ENCODE measurements at places on chromosomes 5 and 9. TPM values are rescaled to one million over a fixed set of nuclear protein-coding genes. Genes with fewer than 3 reads are reported as not detected.

The LIFR gene
- total RNA-seq: 269 TPM

The SPEF2 gene
- 7.0 TPM for total RNA-seq

The FREM1 gene
- total RNA-seq: 3.2 TPM

The SNCAIP gene
- 4.9 TPM for total RNA-seq

The LCP2 gene
- total RNA-seq: 52.7 TPM

The SLC45A2 gene
- not detected for total RNA-seq

The PDE8B gene
- total RNA-seq: 74.8 TPM

The C6 gene
- 57.1 TPM for total RNA-seq

The SAPCD2 gene
- total RNA-seq: 0.66 TPM

The CERCAM gene
- 30.6 TPM for total RNA-seq

The ENHO gene
- not detected for total RNA-seq

The DOCK8 gene
- 27.5 TPM for total RNA-seq

The GRIA1 gene
- total RNA-seq: 0.44 TPM

The SLC46A2 gene
- total RNA-seq: not detected

The AGPAT2 gene
- total RNA-seq: 474 TPM

The SEC24A gene
- 38.5 TPM for total RNA-seq

The NTRK2 gene
- 76.5 TPM for total RNA-seq

The NUTM2G gene
- total RNA-seq: not detected

The AHRR gene
- total RNA-seq: 0.34 TPM

The TMEM252 gene
- not detected for total RNA-seq

The SLC12A7 gene
- total RNA-seq: 12.9 TPM

The PCDHGA2 gene
- 2.5 TPM for total RNA-seq

The FAM163B gene
- total RNA-seq: not detected

The TRIP13 gene
- total RNA-seq: 1.5 TPM

The FCN2 gene
- 1.3 TPM for total RNA-seq

The CDKN2B gene
- 29.8 TPM for total RNA-seq

The UGT3A1 gene
- not detected for total RNA-seq

The SYK gene
- total RNA-seq: 19.2 TPM

The TXNDC15 gene
- total RNA-seq: 66.6 TPM

The SPATA9 gene
- not detected for total RNA-seq

The KIAA1958 gene
- total RNA-seq: 2.2 TPM

The PCDHB3 gene
- total RNA-seq: 1.5 TPM

The PCDHB4 gene
- total RNA-seq: 2.8 TPM

The TLN1 gene
- 590 TPM for total RNA-seq

The LRRC19 gene
- total RNA-seq: not detected

The SHC3 gene
- total RNA-seq: 4.7 TPM

The MLANA gene
- not detected for total RNA-seq

The IFNK gene
- total RNA-seq: not detected

The PLPPR1 gene
- not detected for total RNA-seq

The GARIN3 gene
- total RNA-seq: not detected

The LVRN gene
- total RNA-seq: 125 TPM

The ANKRD55 gene
- total RNA-seq: not detected

The SREK1IP1 gene
- 15.8 TPM for total RNA-seq

The HAVCR1 gene
- 0.88 TPM for total RNA-seq

The ELL2 gene
- 225 TPM for total RNA-seq

The P4HA2 gene
- total RNA-seq: 15.0 TPM

The SH3TC2 gene
- 0.33 TPM for total RNA-seq

The PAPPA gene
- 2.4 TPM for total RNA-seq

The ADAMTS2 gene
- total RNA-seq: 40.1 TPM

The ADAMTS6 gene
- 1.9 TPM for total RNA-seq

The PCDHGA8 gene
- total RNA-seq: 1.5 TPM

The PCDHA12 gene
- 0.17 TPM for total RNA-seq

The ANGPTL2 gene
- 95.0 TPM for total RNA-seq

The INSL6 gene
- not detected for total RNA-seq

The NUDT2 gene
- total RNA-seq: 29.2 TPM

The DBH gene
- total RNA-seq: not detected

All from subcutaneous adipose tissue (tissue), 4 donors.